Left colon (tissue), 2 donors: ENCODE measurements at places on chromosomes 1 and 21. TPM values are rescaled to one million over a fixed set of nuclear protein-coding genes. Genes with fewer than 3 reads are reported as not detected.

The OR10J1 gene
- total RNA-seq, result not detected

The DYRK1A gene
- total RNA-seq, result 62.0 TPM

The PCP4 gene
- total RNA-seq, result 0.64 TPM

DNA sequence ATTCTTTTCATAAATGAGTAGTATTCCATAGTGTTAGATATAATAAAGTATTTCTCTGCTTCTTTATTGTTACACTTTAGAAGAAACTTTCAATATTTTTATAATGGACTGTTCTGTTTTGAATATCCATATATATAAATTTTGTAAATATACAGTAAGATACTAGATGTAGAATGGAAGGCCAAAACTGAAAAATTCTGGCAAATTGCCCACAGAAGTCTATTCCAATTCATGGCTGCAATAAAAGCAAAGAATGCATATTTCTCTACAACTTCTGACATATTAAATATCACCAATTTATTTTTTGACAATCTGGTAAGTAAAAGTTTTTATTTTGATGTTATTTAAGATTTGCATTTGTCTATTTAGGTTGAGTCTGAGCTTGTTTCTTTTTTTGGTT lies 532.5 kb downstream of the NCAM2 start:
- no peak for DNase-seq

- DNase-seq, result no peak
Observed at GRCh38 chr1:232538224-232538942, 91.5 kb downstream of the SIPA1L2 start.

GRCh38 chr1:76583875-76584477 lies 283.3 kb upstream of the ST6GALNAC5 start:
- no peak for DNase-seq

DNA sequence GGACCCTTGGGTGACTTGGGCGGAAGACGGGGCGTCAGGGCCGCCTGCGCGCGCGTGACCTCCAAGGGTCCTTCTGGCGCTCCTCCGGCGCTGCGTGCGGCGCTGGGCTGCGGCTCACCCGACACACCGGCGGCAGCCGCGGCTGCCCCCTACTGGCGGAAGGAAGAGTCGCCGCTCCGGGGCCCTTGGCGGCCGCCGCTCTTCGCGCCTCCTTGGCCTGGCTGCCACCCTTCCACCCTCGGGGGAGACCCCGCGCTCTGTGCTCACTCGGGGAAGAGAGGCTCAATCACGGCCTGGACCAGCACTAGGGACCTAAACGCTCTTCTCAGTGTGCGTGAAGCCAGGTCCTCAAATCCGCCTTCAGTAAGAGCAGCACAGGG lies 89.7 kb downstream of the DMRTA2 start:
- peak; percentile 75 for DNase-seq

GRCh38 chr1:29395736-29396437 lies 159.6 kb downstream of the PTPRU start:
- no peak for DNase-seq

GRCh38 chr21:31872452-31873274 lies at the start of gene HUNK:
Gene HUNK (plus strand): TSS chr21:31873020. CDS start chr21:31873675, 655 bp downstream.
- DNase-seq, result peak; percentile 67

GRCh38 chr1:241375886-241376285 lies 18.9 kb upstream of the RGS7 start:
- no peak for DNase-seq

- DNase-seq, result peak; percentile 11
Observed at GRCh38 chr1:52602856-52603600, 857 bp downstream of the GPX7 start.

GRCh38 chr1:199084293-199084692 lies 445.5 kb downstream of the PTPRC start:
- DNase-seq, result no peak

GRCh38 chr21:41552254-41552653 lies 44.3 kb upstream of the TMPRSS2 start:
- no peak for DNase-seq

GRCh38 chr1:31617916-31618746 lies 642 bp downstream of the HCRTR1 start:
- DNase-seq, result no peak

DNA sequence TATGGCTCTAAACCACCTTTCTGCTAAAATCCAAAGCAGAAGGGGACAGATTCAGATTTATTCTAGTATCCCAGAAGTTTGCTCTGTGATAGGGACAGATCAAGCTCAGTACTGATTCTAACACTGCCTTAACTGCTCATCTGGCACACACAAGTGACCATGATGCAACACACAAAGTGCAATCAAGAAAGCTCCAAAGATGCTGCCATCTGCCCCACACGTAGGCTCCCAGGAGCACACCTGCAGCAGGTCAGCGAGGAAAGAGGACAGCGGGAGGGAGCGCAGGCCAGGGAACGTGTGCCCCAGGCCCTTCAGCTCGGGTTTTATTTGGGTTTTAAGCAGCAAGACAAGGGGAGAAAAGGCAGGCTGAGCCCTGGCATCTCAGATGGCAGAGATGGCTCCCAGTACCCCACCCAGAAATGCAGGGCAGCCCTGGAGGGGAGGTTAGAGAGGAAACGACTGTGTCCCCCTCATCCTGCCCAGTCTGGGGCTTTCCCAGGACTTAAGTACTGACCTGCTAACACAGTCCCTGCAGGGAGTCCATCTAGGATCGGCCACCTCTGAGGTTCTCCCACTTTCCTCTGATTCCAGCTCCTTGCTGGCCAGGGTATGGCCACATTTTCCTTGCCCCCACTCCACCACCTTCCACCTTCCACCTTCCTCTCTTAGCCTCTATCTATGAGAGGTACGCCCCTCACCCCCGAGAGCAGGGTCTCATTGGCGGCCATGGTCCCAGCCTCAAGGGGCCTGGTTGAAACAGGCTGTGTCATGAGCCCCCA lies 1.2 kb downstream of the TRIM11 start:
- no peak for DNase-seq
